Aorta (tissue), 5 donors: ENCODE measurements at places on chromosomes 5 and 9.

DNA sequence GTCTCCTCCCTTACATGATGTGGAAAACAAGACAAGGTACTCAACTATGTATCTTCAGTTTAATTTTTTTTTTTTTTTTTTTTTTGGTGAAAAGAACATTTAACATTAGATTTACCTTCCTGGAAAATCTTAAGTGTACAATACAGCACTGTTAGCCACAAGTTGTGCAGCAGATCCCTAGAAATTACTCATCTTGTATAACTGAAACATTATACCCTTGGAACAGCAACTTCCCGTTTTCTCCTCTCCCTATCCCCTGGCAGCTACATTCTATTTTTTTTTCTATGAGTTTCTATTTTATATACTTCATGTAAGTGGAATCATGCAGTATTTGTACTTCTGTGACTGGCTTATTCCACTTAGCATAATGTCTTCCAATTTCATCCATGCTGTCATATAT is 421.9 kb upstream of the FTMT start:
- H3K36me3 ChIP-seq = no peaks in the 10 kb centered on the region
- no peak for DNase-seq
- H3K27me3 ChIP-seq = no peaks in the 10 kb centered on the region
- H3K4me3 ChIP-seq = no peak overlapping the region

- H3K27me3 ChIP-seq = no peaks in the 10 kb centered on the region
- no peaks in the 10 kb centered on the region for H3K4me1 ChIP-seq
- peaks cover 7% of the 10 kb centered on the region for H3K36me3 ChIP-seq
- no peak overlapping the region for H3K4me3 ChIP-seq
These were observed 32.0 kb downstream of the CKMT2 start for GRCh38 chr5:81265101-81265500.

DNA sequence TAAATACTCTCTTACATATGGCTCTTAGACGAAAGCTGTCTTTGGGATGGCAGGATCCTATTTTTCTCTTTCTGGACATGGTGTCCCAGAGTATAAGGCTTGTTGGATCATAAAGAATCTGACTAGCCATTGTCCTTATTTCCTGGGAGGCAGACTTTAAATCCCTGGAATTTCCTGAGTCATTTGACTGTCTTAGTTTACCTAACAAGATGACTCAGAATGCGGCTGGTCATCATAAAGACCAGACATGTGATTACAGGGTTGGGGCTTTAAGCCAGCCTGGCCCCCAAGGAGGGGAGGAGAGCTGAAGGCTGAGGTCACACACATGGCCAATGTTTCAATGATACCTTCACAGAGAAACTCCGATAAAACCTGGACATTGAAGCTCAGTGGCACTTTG is 37.2 kb downstream of the FAM240B start:
- DNase-seq = no peak
- no peak overlapping the region for H3K4me3 ChIP-seq
- H3K27ac ChIP-seq = no peak overlapping the region
- H3K36me3 ChIP-seq = no peaks in the 10 kb centered on the region

- no peaks in the 10 kb centered on the region for H3K27me3 ChIP-seq
- no peak overlapping the region for H3K4me3 ChIP-seq
- H3K36me3 ChIP-seq = no peaks in the 10 kb centered on the region
- H3K27ac ChIP-seq = no peak overlapping the region
- no peak for DNase-seq
These were observed 73.9 kb downstream of the VAV2 start for GRCh38 chr9:133918111-133918813.

- peak overlapping the region; percentile 45 for H3K27ac ChIP-seq
- H3K36me3 ChIP-seq = no peaks in the 10 kb centered on the region
- no peaks in the 10 kb centered on the region for H3K27me3 ChIP-seq
- H3K4me3 ChIP-seq = peak overlapping the region; percentile 0
These were observed 876 bp upstream of the JAK2 start for GRCh38 chr9:4984171-4984620.

DNA sequence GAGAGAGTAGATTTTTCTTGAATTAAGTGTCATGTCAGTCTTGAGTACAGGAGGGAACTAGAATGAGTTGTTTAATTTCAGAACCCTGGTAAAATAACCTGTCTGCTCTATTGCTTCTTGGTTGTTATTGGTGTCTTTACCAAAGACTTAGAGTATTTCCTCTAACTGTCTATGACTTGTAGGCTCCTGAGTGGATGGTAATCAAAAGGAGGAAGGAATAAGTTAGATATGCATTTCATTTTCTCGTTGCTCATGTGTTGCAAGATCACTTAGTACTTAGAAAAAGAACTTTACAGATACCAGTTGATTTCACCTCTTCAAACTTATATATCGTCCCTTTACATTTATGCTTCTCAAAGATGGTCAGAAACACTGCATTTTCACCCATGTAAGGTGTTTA is 31.1 kb downstream of the UHRF2 start:
- peaks cover 3% of the 10 kb centered on the region for H3K4me1 ChIP-seq
- no peak overlapping the region for H3K4me3 ChIP-seq
- no peak overlapping the region for H3K27ac ChIP-seq
- no peak for DNase-seq

DNA sequence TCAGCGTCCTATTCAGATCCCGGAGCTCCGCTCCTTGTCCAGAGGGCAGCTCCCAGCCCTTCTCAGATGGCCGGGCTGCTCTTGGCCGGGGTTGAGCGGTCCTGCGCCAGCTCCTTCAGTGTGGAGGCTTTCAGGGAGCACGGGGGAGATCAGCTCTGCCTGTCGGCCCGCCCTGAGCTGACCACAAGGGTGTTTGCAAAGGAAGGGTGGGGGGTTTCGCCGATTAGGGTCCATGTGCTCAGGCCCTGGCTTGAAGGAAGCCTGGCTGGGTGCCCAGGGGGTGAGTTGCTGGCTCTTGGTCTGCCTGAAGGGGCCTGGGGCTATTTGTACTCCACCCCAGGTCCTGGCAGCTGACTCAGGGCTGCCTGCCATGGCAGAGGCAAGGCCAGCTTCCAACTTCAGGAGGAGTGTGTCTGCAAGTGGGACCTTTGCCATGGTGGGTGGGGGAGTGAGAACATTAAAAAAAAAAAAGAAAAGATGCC is 250.1 kb upstream of the KLF4 start:
- H3K27ac ChIP-seq = peak overlapping the region; percentile 77
- peak; percentile 90 for DNase-seq

DNA sequence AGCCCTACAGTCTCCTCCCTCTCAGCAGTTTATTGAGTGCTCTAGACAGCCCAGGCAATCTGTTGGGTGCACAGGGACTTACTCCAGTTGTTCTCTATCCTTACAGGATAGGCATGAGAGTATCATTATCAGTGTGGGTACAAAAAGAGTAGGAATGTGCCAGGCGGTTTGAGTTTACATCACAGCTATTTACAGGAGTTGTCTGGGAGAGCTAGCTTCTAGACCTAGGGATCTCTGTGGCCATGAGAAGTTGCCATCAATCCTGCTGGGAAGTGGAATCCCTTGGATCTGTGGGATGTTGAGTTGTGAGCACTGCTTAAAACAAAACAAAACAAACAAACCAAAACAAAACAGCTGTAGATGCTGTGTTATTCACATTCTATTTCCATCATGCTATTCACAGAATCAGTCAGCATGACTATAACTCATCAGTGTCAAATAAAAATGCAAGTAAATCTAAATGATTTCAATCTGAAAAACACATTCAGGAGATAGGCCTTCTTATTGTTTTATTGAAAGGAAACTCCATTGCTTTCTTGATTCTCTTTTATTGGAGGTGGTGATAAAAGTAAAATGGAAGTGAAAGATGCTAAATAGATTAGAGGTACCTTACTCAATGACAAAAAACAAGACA is 552.4 kb upstream of the ZNF608 start:
- H3K36me3 ChIP-seq = no peaks in the 10 kb centered on the region
- H3K27me3 ChIP-seq = no peaks in the 10 kb centered on the region
- no peaks in the 10 kb centered on the region for H3K4me1 ChIP-seq
- no peak overlapping the region for H3K4me3 ChIP-seq

GRCh38 chr9:126802318-126803059 is 2.4 kb upstream of the ZBTB43 start:
- no peaks in the 10 kb centered on the region for H3K27me3 ChIP-seq
- H3K4me1 ChIP-seq = peaks cover 3% of the 10 kb centered on the region
- no peaks in the 10 kb centered on the region for H3K36me3 ChIP-seq
- no peak overlapping the region for H3K27ac ChIP-seq
- DNase-seq = no peak
- H3K4me3 ChIP-seq = no peak overlapping the region

GRCh38 chr5:176630681-176631222 is 277 bp downstream of the EIF4E1B start:
- no peaks in the 10 kb centered on the region for H3K4me1 ChIP-seq
- no peak overlapping the region for H3K4me3 ChIP-seq
- DNase-seq = no peak
- no peaks in the 10 kb centered on the region for H3K27me3 ChIP-seq

DNA sequence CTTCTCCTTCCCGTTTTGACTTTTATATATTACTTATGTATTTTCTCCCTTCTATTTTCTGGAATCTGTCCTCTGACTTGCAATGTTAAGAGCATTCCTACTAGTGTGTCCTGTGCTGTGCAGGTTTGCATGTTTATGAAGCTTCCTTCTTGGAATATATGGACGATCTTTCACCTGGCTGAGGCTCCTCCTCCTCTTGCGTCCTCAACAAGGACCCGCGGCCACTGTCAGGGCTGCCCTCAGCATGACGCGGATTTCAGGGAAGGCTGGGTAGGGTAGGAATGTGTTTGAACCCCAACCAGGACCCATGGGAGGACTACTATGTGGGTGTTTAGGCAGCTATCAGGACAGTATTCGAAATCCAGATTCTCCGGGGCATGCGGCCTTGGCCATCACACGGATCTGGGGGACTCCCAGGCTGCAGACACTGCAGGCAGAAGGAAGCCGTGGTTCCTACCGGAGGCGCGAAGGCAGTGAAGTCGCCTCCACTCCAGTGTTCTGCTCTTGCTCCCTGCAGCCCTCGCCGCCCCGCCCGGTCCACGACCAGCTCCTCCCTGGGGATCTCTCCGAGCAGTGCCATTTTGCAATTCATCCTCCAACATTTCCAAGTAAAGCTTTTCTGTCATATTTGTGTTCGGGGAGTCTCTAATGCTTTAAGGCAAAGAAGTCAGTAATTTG is 37.0 kb upstream of the OSMR start:
- no peak overlapping the region for H3K4me3 ChIP-seq
- no peaks in the 10 kb centered on the region for H3K27me3 ChIP-seq
- H3K36me3 ChIP-seq = no peaks in the 10 kb centered on the region
- DNase-seq = no peak

DNA sequence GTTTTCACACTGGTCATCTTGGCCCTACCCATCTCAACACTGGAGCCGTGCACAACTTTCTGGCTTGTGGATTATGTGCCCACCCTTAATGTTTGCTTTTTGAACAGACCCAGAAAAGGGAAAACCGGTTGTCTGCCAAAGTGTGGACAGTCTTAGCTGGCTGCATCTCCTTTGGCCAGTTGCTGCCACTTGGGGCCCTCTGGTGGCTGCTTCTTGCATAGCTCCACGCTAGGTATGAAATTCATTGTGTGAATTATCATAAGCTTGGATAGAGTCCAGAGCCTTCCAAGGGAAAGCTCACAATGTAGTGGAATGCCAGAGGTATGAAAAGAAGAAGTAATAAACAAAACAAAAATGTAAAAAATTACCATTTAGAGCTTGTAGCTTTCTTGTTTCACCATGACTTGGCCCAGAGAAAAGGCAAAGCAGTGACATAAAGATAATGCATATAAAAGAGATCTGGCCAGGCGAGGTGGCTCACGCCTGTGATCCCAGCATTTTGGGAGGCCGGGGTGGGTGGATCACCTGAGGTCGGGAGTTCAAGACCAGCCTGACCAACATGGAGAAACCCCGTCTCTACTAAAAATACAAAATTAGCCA is 12.5 kb upstream of the SLC36A3 start:
- H3K27me3 ChIP-seq = no peaks in the 10 kb centered on the region
- DNase-seq = peak; percentile 78
- no peak overlapping the region for H3K4me3 ChIP-seq
- H3K36me3 ChIP-seq = no peaks in the 10 kb centered on the region
- no peak overlapping the region for H3K27ac ChIP-seq
